Urinary bladder (tissue), 4 donors: ENCODE measurements at places on chromosomes 6 and 20.

DNA sequence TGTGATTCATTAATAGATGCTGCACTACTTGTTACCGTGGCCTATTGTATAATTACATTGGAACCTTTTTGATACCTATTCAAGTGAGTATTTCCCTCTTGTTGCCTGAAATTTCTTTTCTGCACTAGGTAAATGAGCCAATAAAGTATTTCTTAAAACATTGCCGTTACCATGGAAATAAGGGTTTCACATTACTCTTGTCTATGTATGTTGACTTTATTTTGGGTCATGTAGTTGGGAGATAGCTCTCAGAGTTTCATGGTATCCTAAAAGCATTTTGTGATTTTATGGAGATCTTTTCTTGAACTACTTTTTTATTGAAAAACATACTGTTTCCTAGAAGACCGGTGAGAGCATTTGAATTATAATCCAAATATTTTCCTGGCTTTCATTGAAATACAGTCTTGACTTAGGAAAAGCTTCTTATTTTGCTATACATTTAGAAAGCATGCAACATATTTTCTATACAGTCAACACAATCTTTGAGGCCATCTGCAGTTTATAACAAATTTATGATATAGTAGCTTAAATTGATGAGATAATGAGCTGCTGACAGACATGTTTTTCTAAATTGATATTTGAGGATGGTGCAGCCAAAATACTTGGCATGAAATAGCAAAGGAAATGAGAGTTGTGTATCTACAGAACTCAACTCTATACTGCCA, 650.4 kb downstream of the RFPL4B start:
- DNase-seq: no peak

DNA sequence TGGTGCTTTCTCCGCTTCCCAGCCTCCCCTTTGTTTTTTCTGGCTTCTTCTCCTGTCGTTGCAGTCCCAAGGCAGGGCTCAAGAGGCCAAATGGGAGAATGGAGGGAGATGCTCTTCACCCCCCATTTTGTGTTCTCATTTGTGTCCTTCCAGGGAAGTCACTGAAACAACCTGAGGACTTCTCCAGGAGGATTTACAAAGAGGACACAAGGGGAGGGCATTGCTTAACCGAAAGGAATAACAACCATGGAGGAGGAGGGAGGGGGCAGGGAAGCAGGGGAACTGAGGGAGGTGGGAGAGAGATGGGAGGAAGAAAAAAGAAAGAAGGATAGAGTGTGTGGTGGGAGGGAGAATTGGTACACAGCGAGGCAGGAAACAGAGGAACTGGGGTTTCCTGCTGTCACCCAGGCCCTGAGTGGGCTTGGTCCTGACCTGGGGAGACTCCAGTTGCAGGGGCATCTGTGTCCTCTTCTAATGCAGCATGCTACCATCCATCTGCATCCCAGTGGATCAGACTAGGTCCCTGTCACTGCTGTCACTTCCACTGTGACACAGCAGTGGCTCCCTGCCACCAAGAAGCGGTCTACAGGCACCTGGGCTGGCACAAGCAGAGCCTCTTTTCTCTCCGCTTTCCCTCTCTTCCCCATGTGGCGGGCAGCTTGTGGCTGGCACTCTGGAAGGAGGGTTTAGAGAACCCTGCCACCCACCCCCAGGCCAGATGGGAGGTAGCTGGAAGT, 17.1 kb upstream of the MLN start:
- DNase-seq: no peak

GRCh38 chr20:54227751-54228150, 19.9 kb downstream of the PFDN4 start:
- DNase-seq: no peak

GRCh38 chr20:62898093-62898964, 28.0 kb downstream of the DIDO1 start:
- DNase-seq: no peak

- DNase-seq: no peak
Observed at GRCh38 chr6:70150521-70150920, 152.4 kb downstream of the COL9A1 start.

DNA sequence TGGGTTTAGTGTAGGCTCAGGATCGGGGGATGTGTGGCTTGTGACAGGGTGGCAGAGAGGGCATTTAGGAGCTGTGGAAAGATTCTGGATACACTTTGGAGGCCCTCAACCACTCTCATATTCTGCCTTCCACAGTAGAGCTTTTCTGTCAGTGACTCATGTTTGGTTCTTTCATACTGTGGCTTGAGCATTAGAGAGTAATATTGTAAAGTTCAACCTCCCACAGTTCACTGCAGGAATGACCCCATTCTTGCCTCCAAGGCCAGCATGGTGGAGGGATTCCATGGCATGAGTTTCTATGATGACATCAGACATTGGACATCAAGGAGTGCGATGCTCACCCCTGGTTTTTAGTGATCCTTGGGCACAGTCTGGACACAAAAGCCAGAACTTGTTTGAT, 50.9 kb downstream of the DTD1 start:
- DNase-seq: no peak

GRCh38 chr6:129510950-129511349, 199.0 kb downstream of the ARHGAP18 start:
- no peak for DNase-seq

GRCh38 chr6:103797738-103798137, 1062.0 kb downstream of the HACE1 start:
- no peak for DNase-seq

DNA sequence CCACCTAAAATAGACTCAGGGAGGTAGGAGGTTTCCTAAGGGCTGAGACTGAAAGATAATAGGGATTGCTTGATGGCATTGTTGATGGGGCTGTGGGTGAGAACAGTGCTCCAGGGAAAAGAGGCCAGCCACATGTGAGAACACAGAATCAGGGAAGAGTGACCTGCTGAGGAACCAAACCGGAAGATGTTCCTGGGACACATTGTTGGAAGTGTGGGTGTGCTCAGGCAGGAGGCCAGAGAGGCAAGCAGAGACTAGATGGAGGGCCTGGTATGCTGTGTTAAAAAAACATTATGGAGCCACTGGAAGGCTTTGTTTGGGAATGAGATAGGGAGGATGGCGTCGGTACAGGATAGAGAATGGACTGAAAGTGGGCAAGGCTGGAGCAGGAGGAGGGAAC, 23.3 kb downstream of the RNF144B start:
- no peak for DNase-seq
